Stimulated activated CD8-positive, alpha-beta memory T cell treated with anti-CD3 and anti-CD28 coated beads, Interleukin-2, amount 100 ng/mL, for 1 hour (primary cell): ENCODE measurements at places on chromosomes 11 and 22.

- DNase-seq: no peak
Measured at GRCh38 chr22:19176732-19177131, 1.8 kb downstream of the SLC25A1 start.

DNA sequence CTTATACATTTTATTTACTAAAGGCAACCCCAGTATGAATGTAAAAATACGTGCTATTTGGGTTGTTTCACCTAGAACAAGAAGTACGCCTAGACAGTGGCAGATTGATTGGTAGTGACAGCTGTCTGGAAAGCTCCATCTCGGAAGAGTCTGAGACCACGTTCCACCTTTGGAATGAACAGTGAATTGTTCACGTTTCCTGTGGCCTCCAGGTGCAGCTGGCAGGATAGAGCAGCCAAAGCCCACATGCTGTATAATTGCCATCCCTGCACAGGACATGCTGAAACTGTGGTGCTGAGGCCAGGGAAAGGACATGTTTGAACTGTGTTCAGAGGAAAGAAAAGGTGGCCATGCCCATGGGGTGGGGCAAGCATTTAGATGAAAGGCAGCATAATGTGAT, 218.7 kb upstream of the MTNR1B start:
- DNase-seq: no peak

DNA sequence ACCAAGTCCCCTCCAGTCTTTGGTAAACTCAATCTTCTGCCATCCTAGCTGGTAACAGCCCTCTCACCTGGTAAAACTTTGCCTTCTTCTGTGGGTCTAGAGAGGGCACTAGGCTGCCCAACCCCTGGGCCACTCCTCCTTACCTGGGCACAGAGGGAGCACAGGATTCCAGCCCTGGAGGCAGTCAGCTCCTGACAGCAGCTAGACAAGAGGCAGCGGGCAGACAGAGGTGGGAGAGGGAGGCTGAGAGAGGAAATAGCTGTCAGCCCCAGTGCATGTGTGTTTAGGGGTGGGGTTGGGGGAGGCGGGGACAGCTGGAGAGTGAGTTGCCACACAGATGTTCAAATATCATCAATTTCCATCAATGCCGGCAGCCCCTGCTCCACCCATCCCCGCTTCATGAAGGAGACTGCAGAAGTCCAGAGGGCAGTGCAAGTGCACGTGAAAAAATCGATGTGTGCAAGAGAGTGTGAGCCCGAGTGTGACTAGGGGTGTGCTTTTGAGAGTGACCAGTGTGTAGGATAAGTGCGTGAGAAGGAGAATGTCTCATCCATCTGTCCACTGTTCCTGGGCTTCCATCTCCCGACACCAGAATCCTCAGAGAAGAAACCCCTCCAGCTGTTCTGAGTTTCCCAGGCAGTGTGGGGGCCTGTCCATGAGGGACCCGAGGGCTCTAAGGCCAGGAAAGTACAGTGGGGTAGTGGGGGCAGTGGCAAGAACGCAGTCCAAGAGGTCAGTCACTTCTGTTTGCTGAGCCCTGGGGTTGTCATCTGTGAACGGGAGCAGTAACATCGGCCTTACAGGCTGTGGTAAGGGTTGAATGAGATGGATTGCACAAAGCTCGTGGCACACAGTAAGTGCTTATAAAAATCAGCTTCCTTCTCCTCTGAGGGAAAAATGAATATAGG, at the start of gene PTGDR2:
Gene PTGDR2, minus strand, starts transcription at position 225 of the 908 bp plus-strand sequence. CDS start 2,228 bp downstream, outside the sequence.
- no peak for DNase-seq

GRCh38 chr11:100624346-100624745, 62.7 kb upstream of the ARHGAP42 start:
- no peak for DNase-seq

DNA sequence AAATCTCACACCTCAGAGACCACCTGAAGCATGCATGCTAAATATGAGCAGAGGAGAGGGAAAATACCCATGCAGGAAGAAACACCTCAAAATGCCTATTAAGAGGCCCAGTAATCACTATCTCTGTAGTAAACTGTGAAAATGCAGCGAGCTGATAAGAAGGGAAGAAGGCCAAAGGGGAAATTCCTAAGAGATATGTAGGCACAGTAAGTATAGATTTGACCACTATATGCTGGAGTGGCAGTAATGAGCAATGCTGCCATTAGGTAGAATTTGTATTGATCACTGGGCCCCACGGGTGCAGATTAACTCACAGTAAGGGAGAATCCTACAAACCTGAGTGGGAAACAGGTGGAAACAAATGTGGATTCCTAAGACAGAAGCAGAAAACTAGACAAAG, 1813.1 kb upstream of the RAG2 start:
- DNase-seq: no peak

GRCh38 chr11:71114124-71114851, 138.1 kb downstream of the SHANK2 start:
- DNase-seq: no peak

DNA sequence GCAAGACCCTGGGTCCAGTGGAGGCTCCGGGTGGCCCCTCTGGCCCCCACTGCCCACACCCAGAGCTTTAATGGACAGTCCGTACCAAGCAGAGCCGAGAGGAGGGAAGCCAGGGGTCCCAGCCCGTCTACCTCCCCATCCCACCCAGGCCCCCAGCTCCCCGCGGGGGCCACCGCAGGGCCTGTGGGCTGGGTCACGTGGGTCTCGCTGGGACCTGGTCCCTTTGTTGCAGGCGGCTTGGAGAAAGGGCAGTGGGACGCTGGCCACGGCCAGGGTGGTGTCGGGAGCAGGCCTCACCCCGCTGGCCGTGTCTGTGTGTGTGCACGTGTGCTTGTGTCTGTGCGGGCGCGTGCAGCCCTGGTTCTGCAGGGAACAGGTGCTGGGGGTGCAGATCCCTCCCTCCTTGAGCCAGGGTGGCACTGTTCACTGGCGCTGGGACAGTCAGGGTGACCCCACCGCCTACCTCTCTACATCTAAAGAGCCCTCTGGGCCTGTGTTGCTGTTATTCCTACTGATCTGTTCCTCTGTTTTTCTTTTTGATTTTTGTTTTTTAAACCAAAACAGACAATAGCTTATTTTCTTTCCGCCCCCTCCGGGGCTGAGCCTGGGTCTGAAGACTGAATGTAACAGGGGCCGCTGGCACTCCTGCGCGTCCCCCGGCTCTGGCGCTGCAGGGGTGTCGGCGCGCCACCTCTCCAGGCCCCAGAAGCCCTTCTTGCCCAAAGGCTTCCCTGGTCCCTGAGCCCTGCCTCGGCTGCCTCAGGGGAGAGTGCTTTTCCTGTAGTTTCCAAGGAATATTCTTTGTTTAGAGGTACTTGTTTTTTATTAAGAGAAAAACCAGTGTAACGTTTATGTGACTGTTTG, 20.1 kb upstream of the TMEM191C start:
- DNase-seq: no peak

DNA sequence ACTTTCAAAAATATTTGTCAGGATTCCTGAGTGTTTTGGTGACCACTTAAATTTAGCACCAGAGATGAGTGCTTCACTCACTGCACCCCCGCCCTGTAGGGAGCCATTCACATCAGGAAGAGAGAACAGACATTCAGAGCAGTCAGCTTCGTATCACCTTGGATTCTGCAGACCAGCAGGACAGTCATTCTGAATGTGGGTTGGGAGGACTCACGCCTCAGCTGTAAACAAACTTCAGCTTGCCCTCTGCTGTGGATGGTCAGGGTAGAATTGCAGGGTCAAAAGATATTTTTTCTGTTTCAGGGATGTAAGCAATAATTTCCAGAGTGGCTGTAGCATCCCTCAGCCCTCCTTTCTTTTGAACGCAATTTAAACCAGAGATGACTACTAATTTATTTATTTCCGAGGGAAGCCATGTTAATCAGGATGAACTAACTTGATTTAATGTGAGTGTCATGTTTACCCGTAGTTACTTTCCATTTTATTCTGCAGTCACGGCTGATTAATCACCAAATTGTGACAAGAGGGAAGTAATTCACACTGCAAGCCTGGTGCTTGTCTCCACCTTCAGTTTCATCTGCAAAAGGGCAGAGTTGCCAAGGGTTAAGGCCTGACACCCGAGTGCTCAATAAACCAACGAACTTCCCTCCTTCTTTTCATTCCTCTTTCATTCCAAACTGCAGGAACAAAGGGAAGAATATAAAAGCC, 174.2 kb upstream of the DDI1 start:
- DNase-seq: no peak

GRCh38 chr11:33891714-33892327, at the start of gene LMO2:
Gene LMO2, minus strand, starts transcription at chr11:33892076. Its CDS starts 22,360 bp downstream, at chr11:33869716.
- DNase-seq: no peak

DNA sequence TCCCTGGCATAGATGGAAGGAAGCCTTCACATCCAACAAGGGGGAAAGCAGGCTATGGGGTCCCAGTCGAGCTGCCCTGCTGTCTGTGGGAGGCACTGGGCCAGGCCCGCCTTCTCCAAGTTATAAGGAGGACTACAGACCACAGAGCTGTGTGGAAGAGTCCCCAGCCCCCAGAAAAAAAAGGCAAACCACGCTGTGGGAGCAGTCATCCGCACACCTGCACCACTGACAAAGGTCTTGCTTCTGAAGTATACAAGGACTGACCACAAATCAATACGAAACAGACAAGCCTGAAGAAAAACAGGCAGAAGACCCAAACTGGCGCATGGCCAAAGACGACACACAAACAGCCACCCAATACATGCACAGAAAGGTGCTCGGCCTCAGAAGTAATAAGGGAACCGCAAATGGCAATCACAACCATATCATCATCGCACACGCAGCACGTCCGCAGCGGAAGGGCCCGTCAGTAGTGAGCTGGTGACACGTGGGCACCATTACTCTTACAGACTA, 384.1 kb downstream of the CTTN start:
- no peak for DNase-seq

DNA sequence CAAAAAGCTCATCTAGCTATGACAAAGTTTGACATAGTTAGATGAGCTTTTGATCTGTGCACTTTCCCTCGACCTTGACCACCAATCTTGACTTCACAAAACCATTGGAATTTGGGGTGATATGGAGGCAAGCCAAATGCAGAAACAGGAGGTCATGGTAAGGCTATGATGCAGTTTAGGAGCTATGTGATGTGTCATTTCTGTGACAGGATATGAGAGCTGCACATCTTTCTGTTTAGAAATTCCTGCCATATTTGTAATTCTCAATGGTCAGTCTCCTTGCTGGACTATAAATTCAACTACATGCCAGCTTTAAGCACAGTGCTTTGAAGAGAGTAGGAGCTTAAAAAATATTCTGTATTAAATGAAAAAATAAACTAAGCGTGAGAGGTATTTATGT, 12.9 kb downstream of the OR51B6 start:
- DNase-seq: no peak

DNA sequence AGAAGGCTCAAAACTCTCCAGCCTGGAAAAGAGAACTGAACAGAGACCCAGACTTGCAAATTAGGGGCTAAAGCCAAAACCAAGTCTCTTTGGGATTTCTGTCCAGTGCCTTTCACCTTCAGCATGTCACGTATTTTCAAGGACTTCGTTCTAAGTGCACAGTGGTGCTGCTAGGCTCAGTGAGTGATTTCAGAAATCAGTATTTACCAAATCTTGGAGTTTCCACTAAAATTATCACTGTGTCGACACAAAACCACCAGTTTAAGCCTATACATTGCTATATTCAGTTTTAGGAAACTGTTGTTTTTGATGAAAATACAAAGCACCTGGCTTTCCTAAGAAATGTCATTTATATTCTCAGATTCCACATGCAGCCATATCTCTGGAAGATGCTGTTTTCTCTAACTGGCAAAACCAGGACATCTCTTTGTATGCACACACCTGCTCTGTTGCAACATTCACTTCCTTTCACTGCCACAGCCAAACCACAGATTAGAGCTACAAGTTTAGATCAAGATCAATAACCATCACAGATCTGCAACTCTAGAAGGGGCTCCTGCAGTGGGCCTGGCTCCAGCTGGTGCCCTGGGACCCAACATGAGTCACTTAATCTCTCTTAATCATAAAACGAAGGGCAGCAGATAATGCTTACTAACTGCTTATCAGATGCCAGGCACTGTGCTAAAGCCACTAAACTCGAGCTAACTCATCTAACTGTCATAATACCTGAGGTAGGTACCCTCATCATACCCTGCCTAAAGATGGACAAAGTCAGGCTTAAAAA, 22.3 kb downstream of the SMCO4 start:
- no peak for DNase-seq

GRCh38 chr11:44905131-44905866, 45.4 kb downstream of the TP53I11 start:
- no peak for DNase-seq

DNA sequence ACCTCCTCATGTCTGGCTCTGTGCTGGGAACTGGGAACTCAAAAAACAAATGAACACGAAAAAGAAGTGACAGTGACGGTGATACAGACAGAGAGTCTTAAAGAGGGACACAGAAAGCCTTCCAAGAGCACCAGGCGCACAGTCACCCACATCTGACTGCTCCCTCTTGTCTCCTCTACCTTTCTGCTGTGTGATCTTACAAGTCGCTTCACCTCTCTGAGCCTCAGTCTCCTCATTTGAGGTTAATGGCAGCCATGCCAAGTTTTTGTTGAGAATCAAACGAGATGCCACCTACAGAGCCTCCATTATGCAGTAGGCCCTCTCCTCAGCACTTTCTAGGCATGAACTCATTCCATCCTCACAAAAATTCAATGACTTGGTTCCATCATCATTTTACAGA, 3.7 kb downstream of the LRRC32 start:
- no peak for DNase-seq

GRCh38 chr22:31241936-31242335, 29.8 kb downstream of the LIMK2 start:
- no peak for DNase-seq

GRCh38 chr11:35282221-35282882, 137.0 kb downstream of the SLC1A2 start:
- DNase-seq: no peak

DNA sequence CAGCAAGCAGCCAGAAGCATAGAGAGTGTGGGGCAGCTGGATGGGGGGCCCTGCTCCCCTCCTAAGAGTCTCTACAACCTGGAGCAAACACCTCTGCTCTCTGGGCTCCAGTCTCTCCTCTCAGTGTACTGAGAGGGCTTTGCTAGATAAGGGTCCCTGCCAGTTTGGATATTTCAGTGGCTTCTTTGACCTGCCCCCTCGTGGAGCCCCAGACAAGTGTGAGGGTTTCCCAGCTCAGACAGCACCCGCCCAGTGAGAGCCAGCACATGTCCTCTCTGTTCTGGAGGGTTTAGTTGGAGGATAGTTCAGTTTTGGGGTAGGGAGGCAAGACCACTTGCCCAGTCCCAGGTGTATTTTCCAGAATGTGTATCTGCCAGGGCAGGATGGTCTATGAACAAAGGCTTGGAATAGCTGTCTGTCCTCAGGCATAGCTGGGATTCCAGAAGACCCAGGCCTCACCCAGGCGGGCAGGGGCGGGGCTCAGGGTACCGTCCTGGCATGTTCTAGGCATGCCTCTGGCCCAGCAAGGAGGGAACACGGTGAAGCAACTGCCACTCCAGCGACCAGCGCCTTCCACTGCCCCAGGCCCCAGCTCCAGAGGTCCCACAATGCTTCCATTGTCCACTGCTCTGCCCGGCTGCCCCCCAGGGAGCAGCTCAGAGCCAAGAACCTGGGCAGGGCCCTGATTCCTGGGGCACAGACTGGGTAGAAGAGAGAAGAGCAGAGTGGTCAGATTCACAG, 7.5 kb upstream of the MICALL1 start:
- no peak for DNase-seq

- no peak for DNase-seq
Measured at GRCh38 chr11:79199729-79200354, 241.0 kb downstream of the TENM4 start.

- no peak for DNase-seq
Measured at GRCh38 chr11:2932850-2933251, 3.6 kb upstream of the PHLDA2 start.

GRCh38 chr22:21754523-21754922, 18.9 kb upstream of the YPEL1 start:
- DNase-seq: no peak

- DNase-seq: peak; percentile 21
Measured at GRCh38 chr22:36286096-36286957, 33.4 kb downstream of the APOL1 start.

GRCh38 chr11:96052921-96053651, 129.2 kb upstream of the MTMR2 start:
- no peak for DNase-seq
